Stimulated activated CD4-positive, alpha-beta T cell treated with anti-CD3 and anti-CD28 coated beads, TNF-alpha, amount 100 ng/mL, for 1 hour (primary cell): ENCODE measurements at places on chromosomes 5 and 9.

- DNase-seq, result no peak
Measured at GRCh38 chr5:149062371-149063016, 368 bp downstream of the SH3TC2 start.

DNA sequence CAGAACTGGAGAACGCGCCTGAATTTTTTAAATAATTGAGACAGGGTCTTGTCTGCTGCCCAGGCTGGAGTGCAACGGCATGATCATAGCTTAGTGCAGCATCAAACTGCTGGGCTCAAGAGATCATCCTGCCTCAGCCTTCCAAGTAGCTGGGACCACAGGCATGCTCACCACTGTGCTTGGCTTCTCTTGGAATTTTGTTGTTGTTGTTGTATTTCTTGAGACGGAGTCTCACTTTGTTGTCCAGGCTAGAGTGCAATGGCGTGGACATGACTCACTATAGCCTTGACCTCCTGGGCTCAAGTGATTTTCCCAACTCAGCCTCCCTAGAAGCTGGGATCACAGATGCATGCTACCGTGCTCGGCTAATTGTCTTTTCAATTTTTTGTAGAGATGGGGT, 58.4 kb upstream of the DAB2IP start:
- DNase-seq, result no peak

DNA sequence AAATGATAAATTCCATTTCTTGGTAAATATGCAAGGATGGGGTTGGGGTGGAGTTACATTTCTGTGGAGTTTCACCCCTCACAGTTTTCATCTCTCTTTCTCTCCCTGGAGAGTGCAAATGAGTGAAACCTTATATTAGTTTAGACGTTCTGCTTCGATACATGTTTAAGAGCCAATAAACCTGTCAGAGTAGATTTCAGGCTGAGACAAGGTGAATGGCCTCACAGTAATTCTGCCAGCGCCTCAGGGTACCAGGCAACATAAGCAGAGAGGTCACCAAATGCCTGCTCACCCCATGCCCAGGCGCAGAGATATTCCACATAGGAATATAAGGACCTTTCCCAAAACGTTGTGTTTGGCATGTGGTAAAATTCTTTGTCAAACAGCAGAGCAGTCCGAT, 154.9 kb upstream of the VLDLR start:
- no peak for DNase-seq

DNA sequence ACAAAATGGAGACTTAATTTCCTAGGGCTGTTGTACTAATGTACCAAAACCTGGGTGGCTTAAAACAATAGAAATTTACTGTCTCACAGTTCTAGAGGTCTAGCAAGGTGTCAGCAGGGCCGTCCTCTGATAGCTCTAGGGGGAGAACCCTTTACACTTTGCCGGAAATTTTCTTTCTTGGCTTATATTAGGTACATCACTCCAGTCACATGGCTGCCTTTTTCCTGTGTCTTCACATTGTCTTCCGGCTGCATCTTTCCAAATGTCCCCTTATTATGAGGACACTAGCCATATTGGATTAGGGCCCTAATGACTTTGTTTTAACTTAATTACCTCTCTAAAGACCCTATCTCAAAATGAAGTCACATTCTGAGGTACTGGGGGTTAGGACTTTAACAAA, 5.8 kb downstream of the UHRF2 start:
- DNase-seq, result no peak

GRCh38 chr5:123987956-123988355, 476.0 kb downstream of the CSNK1G3 start:
- DNase-seq, result no peak
